ENCODE measurements at places on chromosomes 2 and 18.

GRCh38 chr2:48126162-48126561, 219.9 kb upstream of the FBXO11 start:
- no peak for DNase-seq

DNA sequence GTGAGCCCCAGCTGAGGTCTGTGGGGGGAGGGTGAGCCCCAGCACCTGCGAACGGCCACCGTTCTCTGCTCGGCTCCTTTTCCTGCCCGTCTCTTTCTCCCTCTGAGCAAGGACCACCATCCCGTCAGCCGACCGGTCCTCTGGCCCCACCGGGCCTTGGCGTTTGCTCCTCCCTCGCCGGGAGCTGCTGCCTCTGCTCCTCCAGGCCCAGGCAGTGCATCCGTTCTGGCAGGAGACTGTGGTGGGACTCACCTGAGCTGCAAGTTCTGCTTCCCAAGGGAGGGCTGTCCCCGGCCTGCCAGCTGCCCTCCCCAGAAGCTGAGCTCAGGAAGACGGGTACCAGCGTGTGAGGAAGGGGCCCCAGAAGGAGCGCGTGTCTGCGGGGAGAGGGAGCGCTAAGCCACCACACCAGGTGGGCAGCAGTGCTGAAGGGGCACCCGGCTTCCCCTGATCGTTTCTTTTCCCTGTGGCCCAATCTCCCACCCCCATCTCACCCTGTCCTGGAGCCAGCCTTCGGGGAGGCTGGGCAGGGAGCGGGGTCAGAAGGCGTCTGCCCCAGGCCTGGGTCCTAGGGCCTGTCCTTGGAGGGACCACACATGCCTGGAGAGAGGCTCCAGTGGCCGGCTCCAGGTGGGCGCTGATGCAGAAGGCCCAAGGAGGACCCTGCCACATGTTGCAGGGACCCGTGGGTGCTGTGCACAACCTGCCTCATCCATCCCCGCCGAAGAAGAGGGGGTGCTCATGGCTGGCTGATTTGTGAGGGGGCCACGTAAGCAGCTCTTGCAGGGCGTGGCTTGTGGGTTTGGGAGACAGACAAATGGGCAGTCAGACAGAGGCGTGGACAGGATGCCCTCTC, 2.5 kb upstream of the RTP5 start:
- DNase-seq = no peak

- DNase-seq = no peak
Measured at GRCh38 chr2:159151198-159152127, 135.0 kb downstream of the WDSUB1 start.

DNA sequence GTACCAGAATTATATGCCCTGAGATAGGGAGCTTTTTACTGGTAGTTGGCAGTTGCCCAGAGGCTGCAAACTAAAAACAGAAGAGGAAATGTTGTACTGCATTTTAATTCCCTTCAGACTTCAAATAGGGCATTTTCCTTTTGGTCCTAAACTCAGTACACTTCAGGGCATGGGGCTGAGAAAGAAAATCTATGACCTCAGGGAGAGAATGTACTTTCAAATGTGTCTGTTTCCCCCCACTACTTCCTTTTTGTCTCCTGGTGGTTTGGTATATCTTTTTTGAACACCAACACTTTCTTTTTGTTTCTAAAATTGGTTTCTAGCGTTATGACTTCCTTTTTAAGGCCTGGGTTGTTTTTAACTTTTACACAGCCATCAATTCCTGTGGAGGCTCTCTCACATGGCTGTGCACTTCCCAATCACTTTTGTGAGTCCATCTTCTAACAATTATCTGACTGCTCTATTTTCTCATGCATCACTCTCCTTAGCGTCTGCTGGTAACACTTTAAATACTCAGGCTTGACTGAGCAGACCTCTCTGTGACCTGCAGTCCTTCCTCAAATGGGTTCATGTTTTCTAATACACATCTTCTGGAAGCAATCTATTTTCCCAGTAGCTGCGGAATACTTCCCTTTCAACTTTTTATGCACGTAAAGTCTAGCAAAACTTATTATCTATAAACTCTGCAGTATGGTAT, 596.0 kb downstream of the LRP1B start:
- no peak for DNase-seq

DNA sequence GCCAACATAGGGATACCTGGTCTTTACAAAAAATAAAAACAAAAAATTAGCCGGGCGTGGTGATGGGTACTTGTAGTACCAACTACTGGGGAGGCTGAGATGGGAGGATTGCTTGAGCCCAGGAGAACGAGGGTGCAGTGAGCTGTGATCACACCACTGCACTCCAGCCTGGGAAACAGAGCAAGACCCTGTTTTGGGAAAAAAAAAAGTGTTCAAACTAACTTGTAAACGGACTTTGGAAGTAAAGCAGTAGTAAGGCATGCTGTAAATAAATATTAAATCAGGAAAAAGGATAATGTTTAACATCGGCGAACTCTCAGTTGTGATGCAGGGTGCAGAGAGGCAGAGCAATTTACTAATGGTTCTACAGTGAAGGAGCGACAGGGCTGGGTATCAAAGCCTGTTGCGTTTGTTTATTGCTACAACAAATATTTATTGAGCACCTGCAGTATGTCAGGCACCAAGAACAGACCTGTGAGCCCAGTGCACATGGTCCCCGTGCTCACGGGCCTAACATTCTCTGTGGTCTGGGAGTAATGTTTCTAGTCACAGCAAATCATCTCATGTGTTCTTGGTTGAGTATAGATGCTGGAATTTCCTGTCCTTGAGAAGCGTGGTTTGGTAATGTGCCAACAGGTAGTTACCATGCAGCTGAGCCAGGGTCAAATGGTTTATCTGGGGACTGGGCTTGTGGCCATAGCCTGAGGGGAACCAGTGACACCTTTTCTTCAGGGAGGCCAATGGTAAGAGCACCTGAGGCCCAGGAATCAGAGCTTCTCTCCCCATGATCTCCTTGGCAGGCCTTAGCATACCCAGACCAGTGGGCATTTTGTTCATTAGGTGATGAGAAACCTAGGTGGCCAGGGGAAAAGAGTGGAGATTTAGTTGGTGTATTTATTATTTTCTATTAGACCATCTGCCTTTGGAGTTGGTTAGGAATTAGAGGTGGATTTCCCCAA, 27.9 kb upstream of the GREB1 start:
- DNase-seq = no peak

- no peak for DNase-seq
Measured at GRCh38 chr18:39647627-39648534, 2082.3 kb upstream of the CELF4 start.

- no peak for DNase-seq
Measured at GRCh38 chr2:204625135-204625534, 79.9 kb downstream of the PARD3B start.

DNA sequence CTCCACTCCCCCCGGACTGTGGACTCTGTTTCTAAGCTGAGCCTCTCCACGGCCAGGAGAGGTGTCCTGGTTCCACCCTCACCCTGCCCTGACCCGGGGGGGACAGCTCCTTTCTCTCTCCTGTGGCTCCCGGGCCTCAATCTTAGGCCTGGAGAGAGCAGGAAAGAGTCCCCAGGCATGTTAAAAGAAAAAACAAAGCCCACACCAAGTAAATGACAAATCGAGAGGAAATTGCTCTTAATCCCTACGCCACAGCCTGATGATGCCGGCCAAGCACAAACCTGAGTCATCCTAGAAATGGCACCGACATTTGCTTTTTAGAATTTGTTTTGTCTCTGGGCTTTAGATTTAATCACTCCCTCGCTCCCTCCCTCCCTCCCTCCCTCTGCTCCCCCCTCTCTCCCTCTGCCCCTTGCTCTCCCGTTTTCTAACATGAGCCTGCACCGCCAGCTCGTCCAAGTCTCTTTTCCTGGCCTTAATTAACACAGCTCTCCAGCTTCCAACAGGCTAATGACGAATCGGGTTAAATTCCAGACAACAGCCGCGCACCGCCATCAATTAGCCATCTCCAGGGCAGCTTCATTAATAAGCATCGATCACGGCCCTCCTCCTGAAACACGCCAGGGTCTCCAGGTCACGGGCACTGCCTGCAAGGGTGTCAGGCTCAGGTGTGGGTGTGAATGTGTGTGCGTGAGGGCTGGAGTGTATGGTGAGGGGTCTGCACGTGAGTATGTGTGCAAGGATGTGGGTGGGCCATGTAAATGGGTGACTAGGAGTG, 230.8 kb downstream of the CELF4 start:
- no peak for DNase-seq
